ENCODE measurements at places on chromosomes 2 and 18. TPM values are rescaled to one million over a fixed set of nuclear protein-coding genes. Genes with fewer than 3 reads are reported as not detected.

The C2orf80 gene
- not detected for total RNA-seq

The CAB39 gene
- 83.9 TPM for total RNA-seq

The SUCLG1 gene
- total RNA-seq = 168 TPM

The OSR1 gene
- total RNA-seq = 19.8 TPM

The DSC3 gene
- 39.7 TPM for total RNA-seq

The CERKL gene
- total RNA-seq = 2.3 TPM

The FIGLA gene
- total RNA-seq = not detected

The C2orf78 gene
- not detected for total RNA-seq

The TTR gene
- 3,184 TPM for total RNA-seq

The TNFAIP6 gene
- total RNA-seq = 9.0 TPM

The LOXL3 gene
- 13.3 TPM for total RNA-seq

The G6PC2 gene
- total RNA-seq = not detected

The IL36RN gene
- 0.63 TPM for total RNA-seq

The NT5DC4 gene
- total RNA-seq = 2.7 TPM

The ICOS gene
- 0.10 TPM for total RNA-seq

The GPR39 gene
- total RNA-seq = 14.5 TPM

The LOXHD1 gene
- total RNA-seq = not detected

The FEV gene
- not detected for total RNA-seq

The POU3F3 gene
- total RNA-seq = not detected

The ALPI gene
- total RNA-seq = 3.9 TPM

The SERPINB10 gene
- total RNA-seq = 0.93 TPM

The MOB4 gene
- total RNA-seq = 50.1 TPM

The CCDC148 gene
- total RNA-seq = 1.6 TPM

The INHBB gene
- 4.4 TPM for total RNA-seq

The CD207 gene
- not detected for total RNA-seq

The PLGLB1 gene
- 4.4 TPM for total RNA-seq

The CENPA gene
- total RNA-seq = 1.7 TPM

The AQP12A gene
- total RNA-seq = not detected

The ACTG2 gene
- 20.3 TPM for total RNA-seq

The GYPC gene
- 46.9 TPM for total RNA-seq

The UGT1A4 gene
- total RNA-seq = not detected
